ENCODE measurements at places on chromosomes 4 and X.
A peak's percentile ranks its signal among the peaks of the same experiment; 100 is the strongest.

- DNase-seq = no peak
Measured at GRCh38 chrX:23822397-23822796, 39.4 kb downstream of the SAT1 start.

- no peak for DNase-seq
Measured at GRCh38 chr4:65999518-65999871, 329.2 kb upstream of the EPHA5 start.

DNA sequence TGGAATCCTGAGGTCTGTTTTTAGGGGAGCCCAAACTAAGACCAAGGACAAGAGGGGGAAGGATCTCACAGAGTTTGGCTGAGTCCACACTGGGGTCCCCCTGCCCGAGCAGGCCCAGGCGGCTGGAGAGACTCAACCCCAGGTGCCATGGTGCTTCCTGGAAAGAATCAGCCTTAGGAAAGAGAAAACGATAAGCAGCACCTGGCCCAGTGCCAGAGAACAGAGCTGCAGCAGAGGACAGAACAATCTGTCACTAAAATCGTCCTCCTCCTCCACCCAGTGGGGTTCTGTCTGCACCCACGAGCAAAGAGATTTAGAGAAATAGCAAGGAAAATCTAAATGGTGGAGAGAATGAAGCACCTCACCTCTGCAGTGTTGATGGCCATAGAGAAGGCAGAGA, 470.5 kb downstream of the BCOR start:
- no peak for DNase-seq

DNA sequence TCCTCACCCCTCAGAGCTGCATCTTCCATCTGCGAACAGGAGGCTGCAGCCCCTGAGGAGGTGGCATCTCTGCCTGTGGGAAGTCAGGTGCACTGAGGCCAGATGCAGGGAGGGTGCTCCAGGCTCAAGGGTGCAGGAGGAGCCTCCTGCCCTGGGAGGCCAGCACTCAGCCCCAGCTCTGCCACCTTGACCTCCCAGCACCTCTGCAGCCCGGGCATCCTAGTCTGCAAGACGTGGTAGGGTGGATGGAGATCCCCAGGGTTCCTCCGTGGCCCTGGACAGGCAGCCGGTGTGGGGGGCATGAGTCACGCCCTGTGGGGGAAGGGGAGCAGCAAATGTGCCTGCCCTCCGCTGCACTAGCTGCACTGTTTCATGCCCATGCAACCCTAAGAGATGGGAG, 64.7 kb downstream of the TRMT44 start:
- DNase-seq = no peak

DNA sequence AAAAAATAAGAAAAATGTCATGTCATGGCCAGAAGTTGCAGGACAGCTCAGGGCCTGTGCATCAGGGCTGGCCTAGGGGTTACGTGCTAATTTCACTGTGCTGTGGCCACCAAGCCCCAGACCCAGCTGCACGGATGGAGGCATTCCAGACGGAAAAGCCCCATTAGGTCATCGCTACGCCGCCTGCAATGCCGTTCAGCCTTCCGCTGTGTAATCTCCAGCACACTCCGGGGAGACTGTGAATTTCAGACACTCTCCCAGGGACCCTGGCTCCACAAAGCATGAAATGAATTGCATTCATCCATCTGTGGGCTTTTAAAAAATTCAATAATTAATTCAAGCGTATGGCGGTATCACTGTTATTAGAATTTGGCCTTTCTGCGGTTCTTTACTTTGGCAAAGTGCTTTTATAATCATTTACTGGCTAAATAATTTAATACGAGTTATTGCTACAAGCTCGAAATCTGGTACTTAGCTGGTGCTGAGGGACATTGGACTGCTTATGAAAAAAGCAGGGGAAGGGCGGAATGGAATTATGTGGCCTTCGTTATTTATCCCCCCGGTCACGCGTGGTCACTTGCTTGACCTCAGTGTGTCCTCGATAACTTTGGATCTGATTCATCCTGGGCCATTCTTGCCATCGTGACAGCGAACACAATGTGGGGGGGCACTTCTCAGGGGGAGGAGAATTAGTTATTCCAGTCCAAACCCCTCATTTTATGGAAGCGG, 9.0 kb upstream of the NSG1 start:
- DNase-seq = no peak

GRCh38 chr4:99025506-99025905, 30.0 kb downstream of the METAP1 start:
- DNase-seq = no peak

DNA sequence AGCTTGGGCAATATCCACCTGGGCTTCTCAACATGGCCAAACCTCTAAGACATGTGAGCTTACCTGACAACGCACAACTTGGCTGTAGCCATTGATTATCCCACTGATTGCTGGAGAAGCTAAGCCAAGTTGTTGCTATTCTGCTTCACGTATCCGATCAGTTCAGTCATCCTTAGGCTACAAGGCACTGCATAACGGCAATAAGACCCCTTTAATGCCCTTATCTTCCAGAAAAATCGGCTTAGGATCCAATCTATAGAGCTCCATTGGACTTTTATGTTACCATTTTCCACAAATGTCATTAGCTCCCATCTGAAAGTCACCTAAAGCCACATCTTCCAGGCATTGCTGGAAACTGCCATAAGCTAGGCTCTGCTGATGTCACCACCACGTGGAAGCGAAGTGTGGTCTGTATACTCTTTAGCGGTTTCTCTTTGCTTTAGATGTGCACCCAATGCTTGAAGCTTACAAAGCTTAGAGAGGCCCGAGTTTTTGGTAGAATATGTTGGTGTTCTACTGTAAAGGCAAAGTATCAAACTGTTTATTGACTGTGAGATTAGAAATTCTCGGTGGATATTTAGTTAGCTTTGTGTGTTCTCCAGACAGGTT, 163.1 kb downstream of the CPE start:
- DNase-seq = no peak

- DNase-seq = no peak
Measured at GRCh38 chr4:8728536-8729407, 136.2 kb downstream of the CPZ start.

DNA sequence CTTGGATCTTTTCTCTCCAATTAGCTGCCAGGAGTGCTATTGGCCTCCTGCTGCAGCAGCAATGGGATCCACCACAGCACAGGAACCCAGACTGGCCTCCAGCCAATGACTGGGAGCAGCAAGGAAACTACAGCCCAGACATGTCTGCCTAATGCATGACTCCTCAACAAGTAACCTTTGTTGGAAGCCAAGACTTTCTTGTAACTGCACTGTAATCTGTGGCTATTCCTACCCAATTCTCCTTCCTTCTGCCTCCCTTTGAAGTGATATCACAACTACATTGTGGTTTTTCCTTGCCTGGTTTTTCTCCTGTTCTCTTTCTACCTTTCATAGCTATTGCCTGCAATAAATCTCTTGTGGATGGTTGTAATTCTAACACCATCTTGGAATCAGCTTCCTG, 39.8 kb downstream of the SNCA start:
- DNase-seq = peak; percentile 68

- DNase-seq = no peak
Measured at GRCh38 chr4:76449833-76450232, 14.8 kb downstream of the SHROOM3 start.

DNA sequence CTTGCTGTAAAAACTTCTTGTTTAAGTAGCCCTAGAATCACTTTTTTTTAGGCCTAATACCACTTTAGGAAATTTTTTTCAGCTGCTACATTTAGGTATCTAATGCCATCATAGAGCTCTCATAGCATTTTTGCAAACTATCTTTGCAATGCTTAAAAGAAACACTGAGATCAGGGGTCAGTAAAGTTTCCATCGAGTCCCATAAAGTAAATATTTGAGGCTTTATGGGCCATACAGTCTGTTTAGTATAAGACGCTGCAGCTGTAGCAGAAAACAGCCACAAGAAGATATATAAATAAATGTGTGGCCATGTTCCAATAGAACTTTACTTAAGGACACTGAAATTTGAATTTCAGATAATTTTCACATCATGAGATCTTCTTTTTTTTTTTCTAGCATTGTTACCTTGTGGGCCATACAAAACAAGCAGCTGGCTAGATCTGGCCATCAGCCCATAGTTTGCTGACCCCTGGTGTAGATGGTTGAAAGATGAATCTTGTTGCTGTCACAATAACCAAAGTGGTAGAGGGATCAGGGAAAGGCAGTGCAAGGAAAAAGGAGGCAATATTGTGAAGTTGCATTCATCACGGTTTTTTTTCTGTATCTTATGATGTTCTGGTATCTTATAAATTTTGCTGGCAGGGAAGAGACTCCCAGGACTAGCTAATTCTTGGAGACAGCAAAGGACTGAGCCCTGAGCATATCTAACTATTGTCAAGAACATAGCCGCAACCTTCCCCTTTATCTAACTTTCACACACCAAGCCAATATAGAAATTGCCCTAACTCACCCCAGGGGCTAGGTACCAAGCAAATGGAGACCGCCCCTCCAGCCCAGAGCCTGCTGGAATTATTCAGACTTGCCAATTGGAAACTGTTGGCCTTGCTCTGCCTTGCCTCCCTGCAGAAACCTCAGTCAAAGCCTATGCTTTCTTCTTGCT, 46.6 kb downstream of the RASGEF1B start:
- DNase-seq = no peak

DNA sequence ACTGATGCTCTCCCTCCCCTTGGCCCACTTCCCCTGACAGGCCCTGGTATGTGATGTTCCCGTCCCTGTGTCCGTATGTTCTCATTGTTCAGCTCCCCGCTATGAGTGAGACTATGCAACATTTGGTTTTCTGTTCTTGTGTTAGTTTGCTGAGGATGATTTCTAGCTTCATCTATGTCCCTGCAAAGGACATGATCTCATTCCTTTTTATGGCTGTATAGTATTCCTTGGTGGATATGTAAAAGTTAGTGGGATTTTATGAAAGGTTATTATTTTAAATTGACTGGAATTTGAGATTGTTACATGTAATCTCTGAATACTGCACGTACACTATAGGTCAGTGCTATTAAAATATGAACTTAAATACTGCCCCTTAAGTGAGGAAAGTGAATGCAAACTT, 184.0 kb downstream of the WDFY3 start:
- DNase-seq = no peak

DNA sequence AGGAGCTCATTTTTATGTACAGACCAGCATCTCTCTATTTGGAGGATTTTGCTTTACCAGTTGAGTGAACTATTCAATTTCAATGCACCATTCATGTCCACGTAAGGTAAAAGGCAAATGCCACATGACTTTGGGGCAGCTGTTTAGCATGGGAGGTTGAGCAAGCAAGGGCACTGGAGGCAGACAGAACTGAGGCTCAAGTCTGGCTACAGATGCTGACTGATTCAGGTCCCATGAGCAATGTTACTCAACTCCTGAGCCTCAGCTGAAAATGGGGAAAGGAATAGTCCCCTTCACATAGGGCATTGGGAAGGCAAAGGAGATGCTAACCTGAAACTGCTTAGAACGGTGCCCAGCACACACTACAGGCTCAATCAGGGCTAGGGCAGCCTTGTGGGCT, 93.0 kb upstream of the MTM1 start:
- DNase-seq = peak; percentile 3

GRCh38 chr4:53186714-53187358, 179.0 kb downstream of the SCFD2 start:
- no peak for DNase-seq

DNA sequence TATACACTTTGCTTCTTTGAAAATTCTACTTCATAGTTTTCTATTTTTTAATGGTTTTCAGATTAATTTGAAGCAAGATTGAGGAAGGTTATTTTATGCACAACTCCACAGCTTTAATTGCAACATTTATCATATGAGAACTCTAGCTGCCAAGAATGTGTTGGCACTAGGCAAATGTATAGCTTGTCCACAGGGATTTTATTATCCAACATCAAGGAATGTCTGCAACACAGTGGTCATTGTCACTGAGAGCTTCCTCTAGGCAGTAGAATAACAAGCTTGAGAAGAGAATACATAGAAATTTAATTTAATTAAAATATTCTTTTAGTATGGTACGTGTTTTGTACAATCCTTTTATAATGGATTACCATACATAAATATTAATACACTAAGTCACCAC, 1600.8 kb downstream of the ARAP2 start:
- DNase-seq = no peak

GRCh38 chrX:25536307-25536970, 520.7 kb upstream of the ARX start:
- DNase-seq = no peak

DNA sequence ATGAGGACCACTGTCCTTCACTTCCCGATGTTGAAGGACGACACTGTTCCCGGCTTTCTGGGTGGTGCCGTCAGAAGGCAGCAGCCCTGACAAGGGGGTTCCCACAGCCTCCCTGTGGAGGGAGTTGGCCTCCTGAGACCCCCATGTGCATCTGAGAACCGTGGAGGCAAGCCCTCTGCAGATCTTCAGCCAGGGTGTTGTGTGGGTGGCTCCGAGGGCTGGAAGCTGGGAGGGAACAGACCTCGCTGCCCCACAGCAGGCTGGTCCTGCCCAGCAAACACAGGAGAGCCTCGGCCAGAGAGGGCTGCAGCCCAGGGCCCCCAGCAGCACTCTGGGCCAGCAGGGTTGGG, 16.2 kb downstream of the DGKQ start:
- no peak for DNase-seq

DNA sequence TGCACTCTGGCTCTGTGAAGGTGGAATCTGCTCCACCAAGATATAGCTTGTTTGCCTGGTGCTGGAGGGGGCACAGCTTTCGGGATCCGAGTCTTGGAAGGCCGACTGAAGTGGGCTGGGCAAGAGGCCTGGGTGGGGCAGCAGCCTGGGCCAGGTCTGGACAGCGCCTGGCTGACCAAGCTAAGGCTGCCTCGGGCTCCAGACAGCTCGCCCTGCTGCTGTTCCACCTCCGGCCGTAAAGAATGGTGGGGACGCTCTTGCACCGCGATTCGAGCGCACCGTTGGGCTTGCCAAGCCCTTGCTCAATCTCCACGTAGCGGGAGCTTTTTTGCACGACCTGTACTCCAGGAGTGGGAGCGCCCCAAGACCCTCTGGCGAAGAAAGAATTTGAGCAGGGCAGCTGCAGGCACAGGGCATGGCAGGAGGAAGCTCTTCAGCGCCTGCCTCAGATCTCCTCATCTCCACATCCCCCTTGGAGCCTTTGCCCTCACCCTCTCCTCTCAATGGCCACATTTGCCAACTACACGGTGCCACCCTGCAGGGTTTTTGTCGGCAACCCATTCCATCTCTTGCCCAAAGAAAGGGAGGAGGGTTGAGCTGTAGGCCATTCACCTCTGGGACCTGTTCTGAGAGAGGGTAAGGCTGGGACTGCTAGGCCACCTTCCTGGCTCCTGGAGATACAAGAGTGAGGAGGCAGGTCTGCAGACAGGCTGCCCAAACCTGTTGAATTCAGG, 18.9 kb downstream of the CNGA2 start:
- DNase-seq = peak; percentile 41

DNA sequence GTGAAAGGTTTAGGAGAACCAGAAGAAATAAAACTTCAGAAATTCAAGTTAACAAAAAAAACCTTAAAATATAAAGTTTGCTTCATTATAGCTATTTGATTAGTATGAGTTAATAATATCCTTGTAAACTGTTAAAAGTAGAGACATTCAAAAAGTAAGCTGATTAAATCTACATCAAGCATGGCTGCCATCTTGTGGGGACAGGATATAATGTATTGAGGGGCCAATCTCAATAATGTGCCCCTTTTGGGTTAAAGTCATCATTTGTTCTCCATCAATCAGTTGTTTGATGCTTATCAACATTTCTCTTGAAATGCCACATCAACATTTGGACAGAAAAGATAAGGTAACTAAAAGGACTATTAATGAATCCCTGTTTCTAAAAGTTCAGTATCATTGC, 4.6 kb upstream of the GRID2 start:
- DNase-seq = peak; percentile 1
